Inflammatory macrophage treated with lipopolysaccharide for 4 hours (primary cell): ENCODE measurements at places on chromosomes 3 and 15.

DNA sequence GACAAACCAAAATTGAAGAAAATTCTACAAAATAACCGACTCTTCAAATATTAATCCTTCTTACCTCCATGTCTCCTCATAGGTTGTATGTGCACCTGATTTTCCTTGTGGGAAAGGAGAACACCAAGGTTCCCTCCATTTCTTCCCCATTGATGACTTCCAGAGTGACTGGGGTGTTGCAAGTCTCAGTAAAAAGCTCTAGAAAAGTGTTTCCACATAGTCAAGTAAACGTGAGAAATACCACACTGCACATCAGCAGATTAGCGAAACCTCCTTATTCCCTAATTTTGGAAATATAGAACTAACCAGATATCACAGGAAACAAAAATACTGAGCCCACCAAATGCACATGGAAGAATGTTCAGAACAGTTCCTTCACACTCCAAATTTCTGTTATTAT lies 4.9 kb upstream of the RPN1 start:
- DNase-seq, result peak; percentile 61

DNA sequence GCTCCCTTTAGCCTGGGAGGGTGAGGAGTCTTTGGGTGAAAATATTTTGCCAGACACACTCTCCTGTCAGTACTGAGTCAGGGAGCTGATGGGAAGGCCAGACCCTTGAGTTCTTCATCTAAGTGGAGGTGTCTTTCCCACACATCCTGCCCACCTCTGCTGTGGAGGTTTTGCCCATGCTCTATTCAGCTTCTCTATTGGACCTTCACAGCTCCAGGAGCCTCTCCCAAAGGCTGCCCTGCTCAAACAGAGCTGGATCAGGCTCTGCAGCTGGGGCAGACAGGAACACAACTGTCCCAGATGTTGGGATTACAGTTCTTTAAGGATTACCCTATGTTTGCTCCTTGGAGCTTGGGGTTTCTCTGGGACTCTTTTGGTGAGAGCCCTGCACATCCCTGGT lies 77.9 kb downstream of the SPSB4 start:
- DNase-seq, result no peak

- DNase-seq, result no peak
Measured at GRCh38 chr3:177488740-177489139, 291.5 kb upstream of the TBL1XR1 start.

DNA sequence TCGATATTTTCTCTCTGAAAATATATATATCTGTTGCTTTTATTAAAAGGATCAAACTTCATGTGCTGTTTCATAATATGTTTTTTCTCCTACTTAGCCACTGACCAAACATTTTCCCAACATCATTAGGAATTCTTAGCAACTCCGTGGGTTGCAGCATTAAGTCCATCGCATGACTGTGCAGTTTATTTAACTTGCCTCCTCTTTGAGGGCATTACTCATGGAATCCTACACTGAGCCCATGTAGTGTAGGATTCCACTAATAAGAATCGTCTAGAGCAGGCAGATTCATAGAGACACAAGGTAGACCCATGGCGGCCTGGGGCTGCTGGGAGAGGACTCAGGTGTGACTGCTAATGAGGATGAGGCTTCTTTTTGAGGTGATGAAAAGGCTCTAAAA lies 49.3 kb downstream of the CMTM6 start:
- no peak for DNase-seq

- no peak for DNase-seq
Measured at GRCh38 chr3:193782747-193783146, 189.7 kb downstream of the OPA1 start.

DNA sequence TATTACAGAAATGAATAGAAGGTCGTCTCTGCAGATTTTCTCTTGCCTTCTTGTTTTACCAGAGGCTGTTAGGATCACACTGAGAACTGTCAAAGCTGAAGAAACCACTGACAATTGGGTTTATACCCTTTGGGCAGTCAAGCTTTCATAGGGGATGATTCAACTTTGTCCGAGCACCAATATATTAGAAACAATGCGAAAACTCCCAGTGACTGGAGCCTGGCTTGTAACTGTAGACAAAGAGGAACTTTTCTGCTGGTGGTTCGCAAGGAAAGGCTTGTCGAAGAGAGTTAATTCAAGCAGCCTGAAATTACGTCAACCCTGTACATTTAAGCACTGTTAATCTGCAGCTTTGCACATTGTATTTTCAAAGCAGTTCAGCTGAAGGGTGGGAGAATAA lies 193.2 kb upstream of the ZNF385D start:
- DNase-seq, result no peak

DNA sequence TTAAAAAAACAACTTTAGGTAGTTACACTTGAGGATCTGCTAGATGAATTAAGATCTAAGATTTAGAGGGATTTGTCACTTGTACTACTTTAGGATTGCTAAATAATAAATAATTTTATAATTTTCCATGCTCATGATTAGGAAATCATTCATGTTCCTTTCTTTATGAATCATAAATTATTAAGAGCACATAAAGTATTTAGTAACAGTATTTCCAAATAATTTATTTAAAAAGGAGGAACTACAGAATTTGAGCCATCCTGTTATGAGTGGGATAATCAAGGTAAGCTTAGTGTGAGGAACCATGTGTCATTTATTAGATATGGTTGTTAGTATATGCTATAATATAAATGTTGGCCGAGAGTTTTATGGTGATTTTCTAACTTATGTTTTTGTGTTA lies 37.5 kb upstream of the C3orf38 start:
- peak; percentile 69 for DNase-seq

GRCh38 chr3:122843604-122844003 lies 48.7 kb downstream of the SLC49A4 start:
- no peak for DNase-seq

DNA sequence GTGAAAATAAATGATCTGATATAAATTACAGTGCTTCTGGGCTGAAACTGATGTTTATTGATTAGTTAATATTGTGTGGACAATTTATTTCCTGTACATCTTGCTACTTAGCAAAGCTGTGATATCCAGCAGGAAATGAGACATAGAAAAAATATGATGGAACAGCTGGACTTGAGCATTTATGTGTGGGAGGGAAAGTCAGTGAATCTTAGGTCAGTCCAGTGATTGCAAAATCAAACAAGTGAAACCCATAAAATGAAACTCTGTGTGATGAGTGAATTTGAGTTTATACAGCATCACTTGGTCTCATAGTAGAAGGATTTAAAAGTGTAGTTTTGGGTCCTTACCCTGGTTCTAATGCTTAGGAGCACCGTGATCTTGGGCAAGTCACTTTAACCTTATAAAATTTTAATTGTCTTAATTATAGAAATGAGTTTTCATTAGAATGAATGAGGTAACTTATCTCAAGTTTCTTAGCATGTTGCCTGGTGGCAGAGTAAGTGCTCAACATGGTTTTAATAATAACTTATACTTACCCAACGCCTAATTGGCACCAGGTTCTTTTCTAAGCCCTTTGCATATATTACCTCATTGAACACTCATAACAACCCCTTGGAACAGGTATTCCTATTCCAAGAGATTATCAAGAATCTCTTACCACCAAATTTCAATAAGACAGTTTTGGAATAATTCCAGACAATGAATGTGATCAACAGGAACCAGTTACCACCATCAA lies 194.6 kb downstream of the ADAMTSL3 start:
- DNase-seq, result peak; percentile 58

DNA sequence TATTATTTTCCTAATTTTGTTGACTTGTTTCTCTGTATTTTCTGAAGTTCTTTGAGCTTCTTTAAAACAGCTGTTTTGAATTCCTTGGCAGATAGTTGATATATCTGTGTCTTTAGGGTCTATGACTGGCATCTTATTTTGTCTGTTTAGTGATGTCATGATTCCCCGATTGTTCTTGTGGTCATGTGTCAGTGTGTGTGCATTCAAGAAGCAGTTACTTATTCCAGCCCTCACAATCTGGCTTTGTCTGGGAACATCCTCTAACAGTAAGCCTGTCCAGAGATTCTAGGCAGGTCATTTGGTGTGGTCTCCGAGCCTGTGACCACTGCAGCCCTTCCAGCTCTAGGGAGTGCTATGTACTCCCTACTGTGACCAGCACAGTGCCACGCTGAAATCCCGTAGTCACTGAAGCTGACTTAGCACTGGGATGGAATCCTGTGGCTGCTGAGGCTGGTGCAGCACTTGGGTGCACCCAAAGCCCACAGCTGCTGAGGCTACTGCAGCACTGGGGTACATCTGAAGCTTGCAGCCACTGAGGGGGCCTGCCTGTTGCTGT lies 6.7 kb downstream of the LNP1 start:
- no peak for DNase-seq

DNA sequence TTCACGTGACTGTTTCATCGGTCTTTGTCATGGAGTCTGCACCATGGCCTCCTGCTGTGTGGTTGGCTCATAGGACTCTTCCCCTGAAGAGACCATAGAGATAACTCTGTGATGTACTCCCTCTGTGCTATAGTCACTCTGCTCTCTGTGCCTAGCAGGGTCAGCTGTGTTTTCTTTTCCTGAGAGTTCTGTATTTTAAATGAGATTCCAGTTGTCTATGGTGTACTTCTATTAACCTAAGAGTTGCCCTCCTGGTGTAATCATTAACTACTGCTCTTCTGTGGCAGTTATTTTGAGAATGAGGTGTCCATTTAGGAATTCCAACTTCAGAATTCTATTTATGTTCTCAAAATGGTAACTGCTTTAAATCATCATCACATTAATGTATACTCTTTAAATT lies 114.5 kb upstream of the ARPP21 start:
- no peak for DNase-seq

GRCh38 chr15:70357453-70357852 lies 259.7 kb upstream of the TLE3 start:
- DNase-seq, result no peak

DNA sequence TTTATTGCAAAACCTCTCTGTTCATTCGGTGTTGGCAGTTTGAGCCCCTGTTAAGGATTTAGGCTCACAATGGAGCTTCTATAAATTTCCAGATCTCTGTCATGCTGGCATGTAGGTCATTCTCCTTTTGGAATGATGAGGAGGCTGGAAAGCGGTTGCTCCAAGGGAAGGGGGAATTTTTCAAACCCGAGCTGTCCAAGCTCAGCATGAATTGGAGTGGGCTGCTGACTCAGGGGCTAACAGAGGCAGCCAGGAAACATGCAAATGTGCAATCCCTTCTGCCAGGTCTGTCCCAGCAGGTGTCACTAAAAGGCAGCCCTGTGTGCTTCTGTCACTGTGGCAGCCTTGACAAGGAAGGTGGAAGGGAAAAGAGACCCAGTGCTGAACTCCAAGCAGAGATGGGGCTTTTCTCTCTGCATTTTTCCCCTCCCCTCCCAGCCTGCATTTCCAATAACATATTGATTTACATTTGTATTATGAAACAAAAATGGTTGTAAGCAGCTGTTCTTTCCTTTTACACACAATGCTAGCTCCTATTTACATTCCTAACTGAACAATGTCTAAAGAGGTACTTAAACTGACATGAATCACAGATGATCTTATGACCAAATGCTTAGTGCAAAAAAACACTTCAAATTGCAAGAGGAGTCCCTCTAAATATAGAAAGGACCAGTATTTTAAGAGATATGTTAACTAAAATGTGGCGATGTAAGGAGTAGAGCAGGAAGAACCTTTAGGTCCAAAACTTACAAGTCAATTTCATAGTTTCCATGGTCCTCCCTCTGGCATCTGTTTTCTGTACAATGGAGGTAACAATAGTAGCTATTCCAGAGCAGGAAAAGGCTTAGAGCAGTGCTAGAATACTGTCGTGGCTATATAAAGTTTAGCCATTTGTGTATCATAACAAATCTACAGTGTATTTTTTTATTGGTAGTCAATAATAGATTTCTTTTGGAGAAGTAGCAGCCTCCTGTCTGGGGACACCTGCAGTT lies 84.5 kb upstream of the ATP10A start:
- DNase-seq, result no peak

- no peak for DNase-seq
Measured at GRCh38 chr3:45599424-45599886, 4.9 kb downstream of the LIMD1 start.

DNA sequence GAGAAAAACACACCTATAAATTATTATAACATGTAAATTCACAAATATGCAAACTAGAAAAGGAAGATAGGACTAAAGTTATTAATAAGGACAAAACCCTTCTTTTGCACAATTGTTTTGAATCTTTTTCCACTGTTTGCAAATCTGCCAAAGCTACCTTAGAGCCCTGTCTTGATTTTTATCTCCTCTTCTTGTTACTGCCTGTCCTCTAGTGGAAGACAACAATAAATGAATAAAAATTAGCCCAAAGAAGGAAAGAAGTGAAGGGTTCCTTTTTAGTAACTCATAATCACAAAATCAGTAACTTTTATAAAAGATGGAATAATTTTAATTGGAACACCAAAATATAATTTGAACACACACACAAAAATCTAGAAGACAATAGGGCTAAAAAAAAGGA lies 2.7 kb downstream of the CD200R1 start:
- no peak for DNase-seq

- no peak for DNase-seq
Measured at GRCh38 chr3:13696699-13697098, 147.8 kb downstream of the FBLN2 start.

GRCh38 chr15:51677021-51677420 lies 4.3 kb upstream of the SCG3 start:
- no peak for DNase-seq

DNA sequence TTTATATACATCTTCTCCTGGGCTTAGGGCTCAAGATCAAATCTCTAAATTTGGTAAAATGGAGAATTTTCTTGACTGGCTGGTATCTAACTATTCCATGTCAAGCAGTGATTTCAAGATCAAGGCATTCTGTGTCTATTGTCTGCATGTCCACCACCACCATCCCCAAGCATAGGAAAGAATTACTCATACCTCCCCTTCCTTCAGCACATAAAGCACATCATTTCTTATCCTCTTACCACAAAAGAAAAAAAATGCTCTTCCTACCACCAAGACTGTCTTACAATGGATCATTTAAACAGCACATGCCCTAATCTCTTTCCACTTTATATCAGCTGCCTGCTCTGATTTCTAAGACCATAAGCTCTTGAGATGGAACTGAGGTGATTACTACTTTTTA lies 470.5 kb upstream of the THBS1 start:
- no peak for DNase-seq

DNA sequence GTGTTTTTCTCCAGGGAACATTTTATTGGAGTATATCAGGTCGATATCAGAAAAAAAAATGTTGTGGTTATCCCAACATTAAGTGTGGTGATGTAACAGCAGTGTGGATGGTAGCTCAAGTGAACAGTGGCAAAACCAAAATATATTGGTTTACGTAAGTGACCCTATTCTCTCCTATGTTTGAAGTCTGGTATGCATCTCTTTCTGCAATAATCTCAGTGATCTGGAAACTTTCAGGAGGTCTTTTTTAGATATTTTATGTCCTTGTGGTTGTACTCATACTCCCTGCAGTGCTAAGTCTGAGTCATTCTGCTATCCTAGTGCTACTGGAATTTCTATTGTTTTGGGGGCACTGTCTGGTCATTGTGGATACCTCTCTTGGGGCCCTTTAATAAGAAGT lies 137.9 kb downstream of the SNRPN start:
- no peak for DNase-seq

- no peak for DNase-seq
Measured at GRCh38 chr3:50187750-50188149, 3.7 kb upstream of the GNAT1 start.

DNA sequence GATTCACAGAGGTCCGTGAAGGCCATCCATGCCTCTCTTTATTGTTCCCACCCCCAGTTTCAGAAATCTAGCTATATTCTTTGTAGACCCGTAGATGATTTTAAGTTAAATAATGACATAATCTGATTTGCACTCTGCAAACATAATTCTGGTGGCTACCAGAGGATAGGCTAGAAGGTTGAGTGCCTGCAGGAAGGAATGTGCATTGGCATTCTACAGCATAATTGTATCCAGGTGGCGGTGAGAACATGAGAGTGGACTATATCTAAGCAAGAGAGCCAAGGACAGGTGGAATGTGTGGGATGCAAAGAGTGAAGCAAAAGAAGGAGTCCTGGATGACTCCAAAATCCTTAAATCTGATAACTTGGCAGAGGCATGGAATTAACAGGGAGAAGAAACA lies 298.5 kb upstream of the MME start:
- DNase-seq, result no peak
